ENCODE measurements at places on chromosomes 1 and 21. TPM values are rescaled to one million over a fixed set of nuclear protein-coding genes. Genes with fewer than 3 reads are reported as not detected.

Gene KIAA1614
- total RNA-seq: 4.7 TPM

Gene A3GALT2
- total RNA-seq: not detected

Gene WNT9A
- total RNA-seq: 1.5 TPM

- H3K4me3 ChIP-seq: peak overlapping the region; percentile 83
- peak overlapping the region; percentile 3 for H3K27ac ChIP-seq
- DNase-seq: no peak
- no peaks in the 10 kb centered on the region for H3K36me3 ChIP-seq
Measured at GRCh38 chr1:190479050-190479397, 1.4 kb upstream of the BRINP3 start.

DNA sequence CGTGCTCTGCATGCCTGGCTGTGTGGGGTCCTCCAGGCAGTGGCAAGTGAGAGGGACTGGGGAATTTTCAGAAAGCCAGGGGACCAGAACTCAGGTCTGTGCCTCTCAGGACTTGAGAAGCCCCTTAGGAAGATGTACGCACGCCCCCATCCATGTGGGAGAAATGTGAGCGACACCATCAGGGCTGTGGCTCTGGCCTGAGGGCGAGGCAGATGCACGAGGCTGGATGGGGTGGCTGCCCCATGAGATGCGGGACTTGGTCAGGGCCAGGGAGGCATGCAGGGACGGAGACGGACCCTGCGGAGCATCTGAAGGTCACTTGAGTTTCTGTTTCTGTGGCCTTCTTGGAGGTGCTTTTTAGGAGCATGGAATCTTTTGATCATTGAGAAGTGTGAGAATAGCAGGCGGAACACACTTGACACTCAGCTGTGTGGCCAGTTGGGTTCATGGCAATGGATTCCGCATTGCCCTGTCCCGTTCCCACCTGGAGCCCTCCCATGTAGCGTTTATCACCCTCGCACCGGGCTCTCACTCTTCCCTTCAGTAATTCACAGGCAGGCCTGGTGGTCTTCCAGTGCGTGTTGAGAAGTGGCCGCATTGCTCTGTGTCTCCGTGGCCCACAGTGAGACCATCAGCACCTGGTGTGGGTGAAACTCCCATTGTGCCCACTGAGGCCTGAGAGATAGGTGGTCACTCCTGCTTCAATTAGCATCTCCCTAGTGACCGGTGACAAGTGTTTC lies 30.7 kb upstream of the ACTRT2 start:
- H3K36me3 ChIP-seq: no peaks in the 10 kb centered on the region
- no peaks in the 10 kb centered on the region for H3K4me1 ChIP-seq
- no peak overlapping the region for H3K4me3 ChIP-seq
- DNase-seq: no peak
